ENCODE measurements at places on chromosomes 12 and 14. TPM values are rescaled to one million over a fixed set of nuclear protein-coding genes. Genes with fewer than 3 reads are reported as not detected.

- H3K4me3 ChIP-seq, result no peak overlapping the region
- no peaks in the 10 kb centered on the region for H3K4me1 ChIP-seq
- no peaks in the 10 kb centered on the region for H3K36me3 ChIP-seq
- H3K27me3 ChIP-seq, result peaks cover 16% of the 10 kb centered on the region
- no peak overlapping the region for H3K27ac ChIP-seq
Measured at GRCh38 chr12:3150931-3151835, 74.0 kb downstream of the TSPAN9 start.

DNA sequence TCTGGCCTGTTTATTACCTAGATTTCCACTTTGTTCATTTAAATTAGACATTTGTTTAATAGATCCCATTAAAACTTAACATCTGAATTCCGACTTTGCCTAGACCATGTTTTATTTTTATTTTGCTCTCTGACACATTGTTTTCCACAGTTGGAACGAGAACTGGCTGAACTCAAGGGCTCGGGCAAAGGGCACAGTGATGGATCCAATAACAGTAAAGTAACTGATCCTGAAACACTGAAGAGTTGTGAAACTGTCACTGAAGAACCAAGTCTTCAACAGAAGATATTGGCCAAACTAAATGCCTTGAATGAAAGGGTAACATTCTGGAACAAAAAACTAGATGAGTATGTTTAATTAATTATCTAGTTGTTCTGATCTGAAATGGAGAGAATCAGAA, 39.7 kb downstream of the LRRC9 start:
- peaks cover 11% of the 10 kb centered on the region for H3K27me3 ChIP-seq
- no peak overlapping the region for H3K27ac ChIP-seq
- DNase-seq, result no peak
- H3K4me3 ChIP-seq, result no peak overlapping the region

GRCh38 chr14:41285186-41285748, 321.4 kb upstream of the LRFN5 start:
- no peaks in the 10 kb centered on the region for H3K36me3 ChIP-seq
- H3K27ac ChIP-seq, result no peak overlapping the region
- no peaks in the 10 kb centered on the region for H3K27me3 ChIP-seq
- no peak overlapping the region for H3K4me3 ChIP-seq

DNA sequence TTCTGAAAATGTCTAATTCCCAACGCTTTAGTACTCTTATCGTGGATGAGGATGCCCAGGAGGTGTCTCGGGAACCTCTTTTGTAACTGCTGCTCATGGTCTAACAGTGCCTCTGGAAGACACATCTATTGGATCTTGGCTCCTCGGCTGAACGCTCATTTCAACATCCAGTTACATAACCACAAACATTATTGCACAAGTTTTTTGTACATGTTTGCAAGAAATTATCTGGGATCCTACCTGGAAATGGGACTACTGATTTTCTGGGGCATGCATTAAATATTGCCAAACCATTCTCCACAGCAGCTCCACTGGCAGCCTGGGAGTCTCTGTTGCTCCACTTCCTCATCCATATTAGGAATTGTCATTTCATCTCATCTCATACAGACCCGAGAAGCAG, 117.5 kb upstream of the EVL start:
- H3K4me1 ChIP-seq, result peaks cover 5% of the 10 kb centered on the region
- H3K27me3 ChIP-seq, result peaks cover 7% of the 10 kb centered on the region
- no peak for DNase-seq
- H3K27ac ChIP-seq, result no peak overlapping the region

DNA sequence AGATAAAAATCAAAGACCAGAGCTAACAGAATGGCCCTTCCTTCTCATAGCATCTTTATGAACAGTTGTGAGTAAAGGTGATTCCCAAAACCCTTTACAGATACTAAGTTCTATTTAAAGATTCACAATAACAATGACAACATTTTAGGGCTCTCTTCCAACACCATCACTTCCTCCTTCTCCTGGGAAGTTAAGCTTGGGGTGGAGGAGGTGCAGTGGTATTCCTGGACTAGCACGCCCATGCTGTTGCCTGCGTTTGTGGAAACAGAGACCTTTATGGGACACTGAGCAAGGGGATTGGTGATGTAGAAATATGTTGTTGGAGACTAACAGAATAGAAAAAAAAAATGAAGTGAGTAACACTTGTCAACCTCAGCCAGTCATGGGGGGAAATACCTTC, 22.5 kb downstream of the SYNE2 start:
- DNase-seq, result no peak
- H3K27me3 ChIP-seq, result no peaks in the 10 kb centered on the region
- peaks cover 36% of the 10 kb centered on the region for H3K4me1 ChIP-seq
- no peak overlapping the region for H3K4me3 ChIP-seq
- H3K27ac ChIP-seq, result no peak overlapping the region
- peaks cover 57% of the 10 kb centered on the region for H3K36me3 ChIP-seq

GRCh38 chr14:57078054-57078453, 190.7 kb downstream of the EXOC5 start:
- H3K27ac ChIP-seq, result no peak overlapping the region
- no peak overlapping the region for H3K4me3 ChIP-seq
- H3K27me3 ChIP-seq, result peaks cover 12% of the 10 kb centered on the region
- no peak for DNase-seq

GRCh38 chr14:90484291-90484690, 87.5 kb downstream of the CALM1 start:
- H3K4me3 ChIP-seq, result no peak overlapping the region
- peaks cover 3% of the 10 kb centered on the region for H3K27me3 ChIP-seq
- H3K27ac ChIP-seq, result peak overlapping the region; percentile 10
- peaks cover 9% of the 10 kb centered on the region for H3K4me1 ChIP-seq

GRCh38 chr12:53971686-53972085, 1.2 kb upstream of the HOXC11 start:
- peaks cover 7% of the 10 kb centered on the region for H3K36me3 ChIP-seq
- H3K4me3 ChIP-seq, result no peak overlapping the region
- no peak for DNase-seq
- H3K4me1 ChIP-seq, result peaks cover 13% of the 10 kb centered on the region
- no peak overlapping the region for H3K27ac ChIP-seq

DNA sequence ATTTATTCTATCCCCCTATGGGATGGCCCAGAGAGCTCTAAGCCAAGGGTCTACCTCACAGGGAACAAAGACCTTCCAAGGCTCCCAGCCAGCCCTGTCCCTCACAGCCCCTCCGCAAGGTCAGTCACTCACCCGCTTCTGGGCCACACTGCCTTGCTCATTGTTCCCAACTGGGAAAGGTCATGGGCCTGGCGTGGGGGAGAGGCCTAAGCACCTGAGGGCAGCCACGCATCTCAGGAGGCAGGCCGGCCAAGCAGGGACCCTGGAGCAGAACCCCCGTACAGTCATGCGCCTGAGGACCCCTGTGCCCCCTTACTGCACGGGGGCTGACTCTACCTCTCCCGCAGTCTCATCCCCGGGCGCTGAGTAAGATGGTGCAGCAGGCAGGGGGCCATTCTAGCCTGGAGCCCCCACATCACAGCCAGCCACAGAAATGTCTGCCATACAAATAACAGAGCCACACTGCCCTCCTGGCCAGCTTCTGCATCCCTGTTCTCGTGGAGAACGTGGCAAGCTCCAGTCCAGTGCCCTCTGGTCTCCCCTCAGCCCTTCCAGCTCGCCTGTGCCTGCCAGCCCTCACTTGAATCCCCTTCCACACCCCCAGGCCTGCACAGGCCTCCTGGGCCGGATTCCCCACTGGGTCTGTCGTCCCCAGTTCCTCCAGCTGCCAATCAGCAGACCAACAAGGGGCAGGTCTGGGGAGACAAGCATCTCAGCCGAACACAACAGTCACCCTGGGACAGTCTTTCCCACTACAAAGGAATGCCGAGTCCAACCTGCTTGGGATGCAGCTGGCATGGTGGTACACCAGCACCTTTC, 16.3 kb downstream of the CCDC85C start:
- no peaks in the 10 kb centered on the region for H3K27me3 ChIP-seq
- peaks cover 2% of the 10 kb centered on the region for H3K4me1 ChIP-seq
- H3K36me3 ChIP-seq, result no peaks in the 10 kb centered on the region
- no peak overlapping the region for H3K27ac ChIP-seq
- no peak overlapping the region for H3K4me3 ChIP-seq

The TCP11L2 gene
- total RNA-seq, result 20.9 TPM

The TAS2R31 gene
- 1.6 TPM for total RNA-seq

The CAPZA3 gene
- total RNA-seq, result not detected

The GPR65 gene
- 21.0 TPM for total RNA-seq
